ENCODE measurements at places on chromosomes 6 and 20.

DNA sequence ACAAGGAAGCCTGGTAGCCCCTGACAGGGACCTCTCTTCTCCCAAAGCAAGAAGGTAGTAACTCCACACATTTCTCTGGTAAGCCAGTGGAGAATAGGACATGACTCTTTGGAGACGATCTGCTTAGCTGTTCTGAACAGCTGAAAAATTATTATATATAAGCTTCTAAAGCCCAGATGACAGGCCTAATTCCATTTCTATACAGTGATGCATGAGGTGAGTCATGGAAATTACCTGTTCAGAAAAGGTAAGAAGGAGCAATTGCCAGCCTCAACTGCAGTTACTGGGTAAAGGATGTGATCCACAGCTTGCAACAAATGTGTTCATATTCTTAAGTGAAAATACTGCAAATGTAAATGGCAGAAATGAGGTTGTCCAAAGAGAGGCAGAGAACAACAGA is 54.0 kb downstream of the PREP start:
- DNase-seq: no peak

DNA sequence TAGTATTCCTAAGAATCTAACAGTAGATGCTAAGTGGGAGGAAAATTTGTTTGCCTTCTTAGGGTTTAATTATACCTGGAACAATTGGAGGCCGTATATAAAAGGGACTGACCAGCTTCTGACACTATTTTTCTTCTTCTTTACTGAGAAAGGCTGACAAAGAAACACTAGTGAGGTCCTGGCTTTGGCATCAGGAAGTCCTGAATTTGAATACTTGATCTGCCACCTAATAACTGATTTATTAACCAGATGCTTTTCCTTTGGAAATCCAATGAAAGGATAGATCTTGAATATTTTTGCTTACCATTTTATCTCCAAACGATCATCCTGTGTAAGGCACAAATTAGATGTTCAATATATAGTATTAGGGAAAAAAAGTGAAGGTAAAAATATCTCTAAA is 382.5 kb downstream of the CENPW start:
- no peak for DNase-seq

DNA sequence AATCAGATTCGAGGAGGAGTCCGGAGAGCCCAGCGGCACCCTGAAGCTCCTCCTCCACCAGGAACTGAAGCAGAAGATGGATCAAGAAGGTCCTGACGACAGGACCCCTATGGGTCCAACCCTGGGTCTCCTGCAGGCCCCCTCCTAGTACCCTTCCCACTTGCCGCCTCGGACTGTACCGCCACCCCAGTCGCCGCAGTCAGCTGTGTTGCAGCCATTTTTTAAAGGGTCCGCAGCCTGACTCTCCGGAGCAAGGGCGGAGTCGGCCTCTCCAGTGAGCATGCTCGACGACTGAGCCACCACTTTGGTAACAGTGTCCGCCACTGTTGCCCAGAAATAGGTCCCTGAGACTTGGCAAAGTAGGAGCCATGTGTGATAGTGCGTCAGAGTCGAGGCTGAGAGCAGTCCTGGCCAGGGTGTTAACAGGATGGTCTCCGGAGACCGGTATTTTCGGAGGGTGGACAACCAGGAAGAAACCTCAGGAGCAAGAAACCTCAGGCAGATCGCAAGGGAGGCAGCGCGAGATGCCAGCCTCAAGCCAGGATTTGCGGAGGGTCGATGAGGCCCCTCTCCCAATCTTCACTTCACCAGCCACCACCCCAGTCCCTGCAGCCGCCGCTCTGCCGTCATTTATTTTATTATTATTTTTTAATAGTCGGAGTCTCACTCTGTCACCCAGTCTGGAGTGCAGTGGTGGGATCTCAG is 294.6 kb upstream of the ZNF337 start:
- DNase-seq: no peak

DNA sequence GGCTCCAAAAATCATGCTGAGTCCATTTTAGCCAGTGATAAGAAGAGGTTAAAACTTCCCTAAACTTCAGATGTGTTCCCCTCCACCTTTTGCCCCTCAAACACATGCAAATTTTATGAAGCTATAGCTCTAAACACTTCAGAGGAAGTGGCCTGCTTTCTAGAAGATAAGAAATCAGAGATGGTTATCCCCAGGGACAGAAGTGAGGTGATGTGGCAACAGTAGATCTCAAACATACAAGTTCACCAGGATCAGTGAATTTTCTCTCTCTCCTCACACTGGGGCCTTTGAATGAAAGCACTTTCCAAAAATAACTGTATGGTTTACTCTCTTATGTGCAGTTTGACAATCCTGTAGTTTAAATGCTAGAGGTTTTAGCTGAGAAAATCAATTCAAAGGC is 332.0 kb downstream of the BTBD9 start:
- DNase-seq: peak; percentile 13

GRCh38 chr6:137811121-137811915 is 55.7 kb upstream of the TNFAIP3 start:
- DNase-seq: peak; percentile 82

- DNase-seq: peak; percentile 40
These were observed 4.7 kb downstream of the ADA start for GRCh38 chr20:44646641-44647274.

- no peak for DNase-seq
These were observed 332.2 kb upstream of the RSPO3 start for GRCh38 chr6:126786262-126786661.

- DNase-seq: peak; percentile 50
These were observed 27.5 kb upstream of the ZBTB22 start for GRCh38 chr6:33344701-33345697.

DNA sequence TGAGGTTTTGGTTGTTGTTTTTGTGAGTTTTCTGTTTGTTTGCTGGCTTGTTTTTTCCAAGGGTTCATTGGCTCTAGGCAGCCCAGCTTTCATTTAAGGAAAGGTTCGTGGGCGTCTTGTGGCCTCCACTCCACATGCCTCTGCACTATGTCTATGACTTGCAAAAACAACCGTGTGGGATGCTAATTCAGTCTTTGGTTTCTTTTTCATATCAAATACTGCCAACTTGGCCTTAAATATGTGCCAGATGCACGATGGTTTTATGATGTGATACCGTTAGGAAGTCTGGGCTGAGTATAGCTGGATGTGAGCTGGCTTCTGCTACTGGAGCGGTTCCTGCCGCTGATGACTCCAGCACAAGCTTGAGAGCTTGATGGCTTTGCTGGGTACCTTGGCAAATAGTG is 96.3 kb downstream of the BMP2 start:
- DNase-seq: no peak

- DNase-seq: no peak
These were observed 390.9 kb downstream of the MMUT start for GRCh38 chr6:49072146-49072545.

DNA sequence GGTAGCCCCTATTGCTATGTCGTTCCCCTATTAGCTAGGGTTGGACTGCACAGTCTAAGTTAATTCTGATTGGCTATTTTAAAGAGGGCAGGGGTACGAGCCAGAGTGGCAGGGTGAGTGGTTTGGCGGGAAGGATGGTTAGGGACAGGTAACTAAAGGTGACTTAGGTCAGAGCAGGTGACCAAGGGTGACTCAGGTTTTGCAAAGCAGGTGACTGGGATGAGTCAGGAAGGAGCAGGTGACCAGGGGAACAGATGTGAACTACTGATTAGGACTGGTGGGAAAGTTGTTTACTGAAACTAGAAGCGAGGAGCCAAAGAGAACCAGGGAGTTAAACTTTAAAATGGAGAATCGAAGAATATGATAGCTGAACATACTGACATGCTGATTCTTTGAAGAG is 295.2 kb downstream of the GJA1 start:
- DNase-seq: no peak

DNA sequence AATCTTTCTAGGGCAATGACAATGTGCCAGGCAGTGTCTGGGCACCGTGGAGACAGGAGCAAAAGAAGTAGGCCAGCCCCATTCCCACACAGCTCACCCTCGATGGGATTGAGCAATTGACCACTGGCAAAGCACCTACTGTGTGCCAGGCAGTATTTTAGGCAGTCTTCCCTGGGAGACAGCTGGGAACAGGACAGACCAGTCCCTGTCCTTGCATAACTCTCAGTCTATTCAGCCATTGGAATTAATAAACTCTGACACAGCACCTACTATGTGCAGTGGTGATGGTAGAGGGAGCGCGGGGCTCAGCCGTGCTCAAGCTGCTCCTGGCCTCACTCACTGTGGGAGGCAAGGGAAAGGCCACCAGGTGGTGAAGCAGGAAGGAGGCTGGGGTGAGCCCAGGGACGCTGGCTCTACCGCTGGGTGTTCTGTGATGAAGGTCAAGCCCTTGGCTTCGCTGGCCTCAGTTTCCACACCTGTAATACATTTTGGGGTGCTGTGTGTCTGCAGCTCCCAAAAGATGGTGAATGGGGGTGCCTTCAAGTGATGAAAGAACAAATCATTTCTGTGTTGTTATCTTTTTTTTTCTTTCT is 122.3 kb upstream of the PMEPA1 start:
- no peak for DNase-seq

All from stimulated activated naive B cell treated with anti-CD40 and anti-IgM and Interleukin-4, amounts not matched to agents 10 μg/mL and 1 μg/mL and 100 μg/mL, for 72 hours (primary cell).